CD4-positive, alpha-beta T cell treated with Interferon gamma for 1 hour (primary cell): ENCODE measurements at places on chromosomes 4 and X.

DNA sequence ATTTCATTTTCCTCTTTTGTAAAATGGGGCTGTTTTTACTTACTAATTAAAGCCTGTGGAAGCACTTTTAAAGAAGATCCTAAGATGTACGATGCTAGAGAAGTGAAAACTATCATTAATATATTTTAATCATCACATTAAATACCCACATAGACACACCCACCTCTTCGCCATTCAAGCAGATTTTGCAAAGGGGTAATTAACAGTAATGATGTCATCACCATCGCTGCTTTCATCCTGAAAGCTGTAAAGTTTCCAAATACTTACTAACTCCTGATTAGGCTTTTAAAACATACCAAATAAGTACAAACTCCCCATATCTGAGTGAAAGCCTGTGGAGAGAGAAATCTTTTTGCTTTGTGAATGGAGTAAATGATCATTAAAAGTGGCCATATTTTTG is 17.6 kb upstream of the NYX start:
- DNase-seq = no peak

- no peak for DNase-seq
Observed at GRCh38 chr4:187227907-187228704, 504.4 kb upstream of the FAT1 start.

- DNase-seq = no peak
Observed at GRCh38 chrX:21559417-21559816, 98.7 kb downstream of the KLHL34 start.

GRCh38 chr4:127782275-127783025 is at the start of gene HSPA4L:
HSPA4L (plus strand) TSS chr4:127782322; CDS start chr4:127782551, 229 bp downstream.
- peak; percentile 52 for DNase-seq

GRCh38 chr4:109254845-109255244 is 47.6 kb downstream of the COL25A1 start:
- no peak for DNase-seq

- no peak for DNase-seq
Observed at GRCh38 chr4:120725639-120726580, 196.6 kb downstream of the PRDM5 start.

DNA sequence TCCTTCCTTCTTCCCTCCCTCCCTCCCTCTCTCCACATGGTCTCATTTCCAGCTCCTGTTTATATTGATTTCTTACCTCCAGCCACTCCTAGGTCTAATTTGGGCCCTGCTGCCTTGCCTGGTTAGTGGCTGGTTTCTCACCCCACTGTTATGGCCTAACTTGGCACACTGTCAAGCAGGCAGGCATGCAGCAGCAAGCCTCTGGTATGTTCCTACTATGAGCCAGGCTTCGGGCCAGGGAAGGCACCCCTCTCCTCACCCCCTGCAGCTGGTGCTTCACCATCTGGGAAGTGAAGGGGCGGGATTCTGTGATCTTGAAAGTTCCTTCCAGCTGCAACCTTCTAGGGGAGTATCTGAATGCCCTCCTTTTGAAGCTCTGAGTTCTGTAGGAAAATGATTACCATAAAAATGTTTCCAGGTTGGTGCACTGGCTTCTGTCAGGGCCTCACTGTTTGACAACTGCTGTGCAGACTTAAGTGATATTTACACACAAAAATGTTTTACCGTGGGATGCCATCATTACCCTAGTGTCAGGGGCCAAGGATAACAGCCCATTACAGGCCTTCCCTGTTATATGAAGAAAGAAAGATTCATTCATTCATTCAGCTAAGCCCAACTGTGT is 10.1 kb upstream of the VMA21 start:
- DNase-seq = no peak

DNA sequence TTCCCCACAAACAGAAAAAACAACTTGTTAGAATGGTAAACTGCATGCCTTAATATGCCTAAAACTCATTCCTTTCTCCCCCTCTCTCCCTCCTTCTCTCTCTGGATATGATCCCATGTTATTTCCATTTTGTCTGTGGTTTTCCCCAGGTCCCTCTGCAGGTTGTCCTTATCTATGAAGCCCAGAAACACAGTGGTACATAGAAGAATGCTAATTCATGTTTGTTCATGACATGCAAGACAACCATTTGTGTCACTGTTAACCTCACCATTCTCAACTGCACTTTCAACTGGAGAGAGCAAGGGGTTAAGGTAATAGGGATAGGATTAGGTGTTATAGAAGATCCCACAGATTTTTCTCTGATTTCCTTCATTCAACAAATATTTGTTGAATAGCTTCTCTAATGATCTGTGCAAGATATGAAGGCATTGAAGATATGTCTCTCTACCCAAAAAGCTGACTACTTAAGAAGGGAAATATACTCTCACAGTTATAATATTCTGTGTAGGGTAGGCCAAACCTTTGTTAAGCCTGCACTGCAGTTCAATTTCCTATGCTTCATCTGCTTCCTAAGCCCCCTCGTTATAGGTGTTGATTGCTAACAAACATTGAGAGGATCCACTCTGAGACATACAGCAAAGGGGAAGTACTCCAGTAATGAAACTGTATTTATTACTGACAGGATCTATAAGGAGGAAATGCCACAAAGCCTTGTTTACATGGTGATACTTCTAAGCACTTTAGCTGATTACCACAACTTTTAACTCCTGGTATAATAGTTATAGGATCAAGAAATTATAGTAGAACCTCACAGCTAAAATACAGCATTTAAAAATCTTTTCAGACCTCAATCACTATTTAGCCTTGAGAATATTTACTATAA is 96.1 kb downstream of the FRYL start:
- DNase-seq = no peak

DNA sequence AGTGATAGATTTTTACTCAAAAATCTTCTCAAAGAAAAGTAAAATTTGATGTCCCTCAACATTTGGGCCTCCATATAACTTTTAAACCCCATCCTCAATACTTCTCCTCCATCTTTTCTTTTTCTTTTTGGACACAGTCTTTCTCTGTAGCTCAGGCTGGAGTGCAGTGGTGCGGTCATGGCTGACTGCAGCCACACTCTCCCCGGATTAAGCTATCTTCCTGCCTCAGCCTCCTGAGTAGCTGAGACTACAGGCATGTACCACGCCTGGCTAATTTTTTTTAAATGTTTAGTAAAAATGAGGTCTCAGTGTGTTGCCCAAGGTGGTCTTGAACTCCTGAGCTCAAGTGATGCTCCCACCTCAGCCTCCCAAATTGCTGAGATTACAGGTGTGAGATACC is 33.1 kb downstream of the KDM6A start:
- no peak for DNase-seq

GRCh38 chr4:153877898-153878297 is 89.0 kb upstream of the SFRP2 start:
- DNase-seq = no peak

- DNase-seq = no peak
Observed at GRCh38 chrX:39903937-39904336, 193.8 kb downstream of the BCOR start.

DNA sequence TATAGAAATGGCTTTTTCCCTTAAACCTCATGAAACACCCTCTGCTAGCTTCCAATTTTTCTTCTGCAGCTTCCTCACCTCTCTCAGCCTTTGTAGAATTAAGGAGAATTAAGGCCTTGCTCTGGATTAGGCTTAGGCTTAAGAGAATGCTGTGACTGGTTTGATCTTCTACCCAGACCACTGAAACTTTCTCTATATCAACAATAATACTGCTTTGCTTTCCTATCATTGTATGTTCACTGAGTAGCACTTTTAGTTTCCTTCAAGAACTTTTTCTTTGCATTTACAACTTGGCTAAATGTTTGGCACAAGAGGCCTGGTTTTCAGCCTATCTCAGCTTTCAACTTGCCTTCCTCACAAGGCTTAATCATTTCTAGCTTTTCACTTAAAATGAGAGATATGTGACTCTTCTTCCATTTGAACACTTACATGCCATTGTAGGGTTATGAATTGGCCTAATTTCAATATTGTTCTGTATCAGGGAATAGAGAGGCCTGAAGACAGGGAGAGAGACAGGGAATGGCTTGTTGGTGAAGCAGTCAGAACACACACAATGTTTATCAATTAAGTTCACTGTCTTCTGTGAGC is 28.2 kb downstream of the TMEM154 start:
- DNase-seq = no peak

- no peak for DNase-seq
Observed at GRCh38 chrX:130848763-130849162, 54.2 kb downstream of the ENOX2 start.

DNA sequence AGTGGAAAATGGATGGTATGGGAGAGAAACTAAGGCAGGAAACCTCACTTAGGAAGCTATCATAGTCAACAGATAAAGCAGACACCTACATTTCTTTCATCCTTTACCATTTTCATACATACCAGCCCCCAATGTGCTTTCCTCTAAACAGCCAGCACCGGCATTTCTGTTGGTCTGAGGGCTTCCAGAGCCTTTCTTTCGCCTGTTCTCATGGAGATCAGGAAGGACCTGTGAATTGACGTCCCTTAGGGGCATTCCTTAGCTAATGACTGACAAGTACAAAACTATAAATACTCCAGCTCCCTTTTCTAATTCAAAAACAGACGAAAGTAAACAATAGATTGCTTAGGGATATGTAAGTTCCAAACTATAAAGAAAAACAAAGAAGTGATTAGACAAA is 215.5 kb upstream of the CNKSR2 start:
- no peak for DNase-seq

- DNase-seq = no peak
Observed at GRCh38 chrX:21989384-21989783, 42.7 kb upstream of the PHEX start.

GRCh38 chr4:108458681-108459080 is 161.7 kb upstream of the RPL34 start:
- no peak for DNase-seq

DNA sequence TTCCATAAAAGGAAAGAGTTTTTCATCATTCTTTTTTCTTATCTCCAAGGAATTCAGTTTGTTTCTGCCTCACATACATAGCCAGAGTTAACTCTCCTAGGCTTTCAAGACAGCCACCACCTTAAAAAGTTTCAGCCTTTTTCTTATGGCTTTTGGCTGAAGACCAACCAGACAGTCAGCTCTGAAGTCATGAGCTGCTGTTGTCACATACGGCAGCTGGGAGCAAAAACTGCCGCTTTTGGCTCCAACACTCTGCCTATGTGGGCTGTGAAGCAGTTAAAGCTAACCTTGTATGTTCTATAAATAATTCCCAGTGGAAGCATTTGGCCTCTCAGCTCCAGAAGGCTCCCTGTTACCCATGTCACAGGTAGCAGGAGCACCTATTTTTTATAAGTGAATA is 104.1 kb downstream of the KLHL4 start:
- DNase-seq = no peak

GRCh38 chr4:25928379-25929297 is 14.6 kb downstream of the SMIM20 start:
- no peak for DNase-seq

DNA sequence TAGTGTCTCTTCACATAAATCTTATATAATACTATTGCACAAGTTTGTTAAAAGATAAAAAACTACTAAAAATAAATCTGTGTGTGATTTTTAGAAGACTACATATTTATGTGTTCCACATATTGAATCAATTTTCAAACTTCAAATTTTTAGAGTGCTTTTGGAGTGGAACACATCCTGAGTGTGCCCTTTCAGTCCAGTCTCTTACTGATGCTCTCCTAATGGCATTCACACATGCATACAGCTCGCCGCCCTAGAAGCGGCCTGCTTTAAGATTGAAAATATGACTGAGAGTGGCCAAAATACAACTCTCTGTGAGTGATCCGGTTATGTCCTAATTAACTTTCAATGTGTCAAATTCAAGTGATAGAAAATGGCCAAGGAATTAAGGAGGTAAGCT is 628.8 kb downstream of the ANKRD50 start:
- no peak for DNase-seq

DNA sequence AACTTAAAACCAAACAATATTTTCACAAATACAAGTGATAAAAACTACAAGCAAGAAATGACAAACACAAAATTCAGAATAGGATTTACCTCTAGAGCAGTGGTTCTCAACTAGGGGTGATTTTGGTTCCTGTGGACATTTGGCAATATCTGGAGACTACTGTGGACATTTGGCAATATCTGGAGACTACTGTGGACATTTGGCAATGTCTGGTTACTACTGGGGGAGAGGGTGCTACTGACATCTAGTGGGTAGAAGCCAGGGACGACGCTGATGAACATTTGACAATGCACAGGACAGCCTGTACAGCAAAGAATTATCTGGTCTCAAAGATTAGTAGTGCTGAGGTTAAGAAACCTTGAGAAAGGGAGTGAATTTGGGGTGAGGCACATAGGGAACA is 169.8 kb downstream of the CLCN4 start:
- DNase-seq = no peak

GRCh38 chrX:48548871-48549270 is 9.4 kb downstream of the TBC1D25 start:
- no peak for DNase-seq

GRCh38 chrX:97030463-97030862 is 146.8 kb downstream of the RPA4 start:
- DNase-seq = no peak

- DNase-seq = no peak
Observed at GRCh38 chrX:46792810-46793188, 33.9 kb upstream of the SLC9A7 start.

DNA sequence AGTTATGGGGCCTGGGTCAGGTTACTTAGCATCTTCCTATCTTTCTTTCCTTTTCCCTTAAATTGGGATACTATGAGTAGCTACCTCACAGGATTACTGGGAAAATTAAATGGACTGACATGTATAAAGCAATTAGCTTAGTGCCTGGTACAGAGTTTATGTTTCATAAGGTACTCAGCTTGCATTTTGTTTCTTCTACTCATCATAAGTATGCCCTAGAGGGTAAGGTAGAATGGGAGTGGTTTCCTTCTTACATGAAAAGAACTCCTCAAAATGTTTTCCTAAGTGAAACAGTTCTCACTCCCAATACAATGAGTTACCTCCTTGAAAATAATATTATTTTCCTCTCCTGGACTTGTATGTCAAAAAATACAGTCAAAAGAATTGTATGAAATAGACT is 75.7 kb downstream of the NPFFR2 start:
- DNase-seq = no peak

DNA sequence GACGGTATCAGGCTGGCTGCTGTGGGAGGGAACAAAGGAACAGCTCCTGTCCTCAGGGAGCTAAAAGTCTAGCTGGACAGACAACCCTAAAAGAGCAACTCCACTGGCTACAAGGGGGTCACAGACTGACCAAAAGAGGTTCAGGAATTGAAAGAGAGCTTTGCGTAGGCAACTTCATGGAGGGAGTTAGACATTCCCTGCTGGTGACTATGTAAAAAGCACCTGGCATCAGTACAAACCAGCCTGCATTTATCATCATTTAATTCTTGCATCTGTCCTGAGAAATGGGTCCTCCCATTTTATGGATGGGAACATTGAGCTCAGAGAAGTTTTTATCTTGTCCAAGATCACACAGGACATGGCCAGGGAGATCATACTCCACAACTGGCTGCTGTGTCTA is 1.4 kb upstream of the LGI2 start:
- DNase-seq = no peak

GRCh38 chr4:38386005-38386551 is 277.9 kb upstream of the KLF3 start:
- no peak for DNase-seq

GRCh38 chrX:1222531-1223241 is 10.2 kb upstream of the CRLF2 start:
- peak; percentile 50 for DNase-seq

GRCh38 chr4:165839615-165840333 is 33.3 kb upstream of the TLL1 start:
- no peak for DNase-seq
